ENCODE measurements at places on chromosomes 2 and 18.

GRCh38 chr2:117411983-117412382 lies 402.5 kb upstream of the DDX18 start:
- no peak for DNase-seq

DNA sequence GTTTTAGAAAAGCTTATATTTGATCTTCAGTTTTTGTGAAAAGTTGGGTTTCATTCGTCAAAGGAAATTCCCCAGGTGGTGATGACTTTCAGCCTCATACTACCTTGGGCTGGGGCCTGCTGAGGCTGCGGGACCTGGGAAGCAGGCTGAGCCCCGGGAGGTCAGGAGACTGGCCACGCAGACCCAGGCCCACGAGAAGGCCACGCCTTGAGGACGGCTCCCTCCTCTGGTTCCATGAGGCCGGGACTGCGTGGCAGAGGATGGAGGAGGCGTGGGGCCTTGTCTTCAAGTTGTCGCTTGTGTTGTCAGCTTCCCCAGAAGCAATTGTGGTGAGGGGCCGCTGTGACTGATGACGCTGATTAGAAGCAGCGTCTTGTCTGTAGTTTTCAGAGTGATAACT lies 11.8 kb downstream of the CNDP2 start:
- no peak for DNase-seq

DNA sequence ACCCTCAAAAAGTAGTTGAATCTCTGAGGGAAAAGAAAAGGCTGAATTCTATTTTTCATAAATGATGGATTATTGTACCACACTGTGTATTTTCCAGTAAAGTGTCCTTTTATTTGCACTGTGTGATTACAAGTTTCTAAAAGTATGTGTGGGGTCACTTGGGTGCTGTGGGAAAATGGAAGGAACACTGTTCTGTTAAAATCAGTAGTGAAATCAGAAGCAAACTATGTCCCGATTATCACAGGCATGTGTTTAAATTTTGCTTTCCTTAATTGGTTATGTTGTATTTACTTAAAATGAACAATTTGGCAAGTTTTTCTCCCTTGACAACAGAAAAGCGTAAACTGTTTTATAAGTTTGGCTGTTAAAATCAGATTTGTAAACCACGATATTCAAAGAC lies 353.1 kb downstream of the ARHGAP15 start:
- DNase-seq: no peak

GRCh38 chr2:160751021-160751420 lies 257.4 kb upstream of the RBMS1 start:
- DNase-seq: no peak

DNA sequence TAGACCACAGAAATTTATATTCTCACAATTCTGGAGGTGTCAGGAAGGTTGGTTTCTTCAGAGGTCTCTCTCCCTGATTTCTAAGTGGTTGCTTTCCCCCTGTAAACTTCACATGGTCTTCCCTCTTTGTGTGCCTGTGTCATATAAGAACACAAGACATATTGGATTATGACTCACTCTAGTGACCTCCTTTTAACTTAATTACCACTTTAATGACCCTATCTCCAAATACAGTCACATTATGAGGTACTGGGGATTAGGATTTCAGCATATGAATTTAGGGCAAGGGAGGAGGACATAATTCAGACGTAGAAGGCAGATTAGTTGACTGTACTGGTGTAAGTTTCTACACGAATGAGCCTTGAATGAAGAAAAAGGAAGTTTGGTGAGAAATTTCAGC lies 38.2 kb upstream of the EPHA4 start:
- no peak for DNase-seq

GRCh38 chr2:27079233-27080139 lies 1.1 kb downstream of the EMILIN1 start:
- DNase-seq: peak; percentile 78

DNA sequence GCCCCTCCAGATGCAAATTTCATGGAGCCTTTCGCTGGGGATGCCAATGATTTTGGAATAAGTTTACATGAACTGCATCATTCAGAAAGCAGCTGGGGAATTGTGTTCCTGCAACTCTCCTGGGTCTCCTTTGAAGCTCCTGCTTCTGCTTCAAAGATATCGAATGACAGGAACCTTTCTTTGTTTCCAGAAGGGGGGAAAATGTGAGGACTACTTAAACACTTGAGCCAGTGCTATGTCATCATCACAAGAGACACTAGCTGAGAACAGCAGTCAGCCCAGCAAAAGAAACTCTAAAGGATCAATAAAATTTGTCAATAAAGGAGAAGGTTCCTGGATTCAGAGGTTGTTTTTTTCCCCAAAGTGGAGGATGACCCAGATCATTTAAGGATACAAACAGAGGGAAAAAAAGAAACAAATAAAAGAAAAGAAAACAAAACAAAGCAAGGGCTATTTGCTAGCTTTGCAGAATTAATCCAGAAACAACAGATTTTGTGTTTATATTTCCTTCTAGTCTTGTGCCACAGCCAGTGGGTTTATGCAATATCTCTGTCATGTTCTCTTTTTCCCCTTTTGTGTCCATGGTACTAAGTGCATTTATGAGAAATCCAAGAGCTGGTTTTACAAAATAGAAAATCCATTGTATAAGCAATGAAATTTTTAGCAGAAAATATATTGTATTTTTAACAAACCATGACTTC lies 463.7 kb downstream of the CDH2 start:
- no peak for DNase-seq

- DNase-seq: no peak
Observed at GRCh38 chr2:226183550-226183949, 616.1 kb downstream of the IRS1 start.

DNA sequence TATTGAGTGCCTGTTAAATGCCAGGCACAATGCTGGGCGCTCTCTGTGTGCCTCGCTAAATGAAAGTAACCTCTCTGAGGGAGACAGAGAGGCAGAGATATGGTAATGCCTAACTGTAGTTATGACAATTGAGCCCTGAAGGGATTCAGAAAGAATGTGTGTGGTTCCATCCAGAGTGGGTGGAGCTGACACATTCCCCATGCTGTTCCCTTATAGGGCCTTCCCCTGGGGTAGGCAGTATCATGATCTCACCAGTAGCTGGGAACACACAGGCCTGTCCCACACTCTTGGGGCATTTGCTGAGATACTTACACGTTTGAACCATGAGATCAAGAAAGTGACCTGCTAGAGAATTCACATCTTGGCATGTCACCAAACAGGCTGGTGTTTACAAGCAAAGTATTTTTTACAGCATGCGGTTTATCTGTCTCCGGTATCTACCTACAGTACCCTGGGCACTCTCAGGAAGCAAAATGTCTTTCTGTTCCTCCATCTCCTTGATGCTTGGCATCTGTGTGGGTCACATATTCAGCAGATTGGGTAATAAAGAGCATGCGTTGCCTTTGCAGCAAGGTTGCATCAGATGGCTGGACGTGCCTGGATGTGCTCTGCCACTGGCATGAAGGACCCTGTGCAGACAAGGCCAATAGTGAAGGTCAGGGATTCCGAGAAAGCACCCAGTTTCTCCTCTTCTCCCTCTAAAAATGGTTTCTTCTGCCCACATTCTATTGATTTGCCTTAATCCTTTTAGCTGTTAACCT lies 9.4 kb downstream of the CTIF start:
- DNase-seq: no peak

DNA sequence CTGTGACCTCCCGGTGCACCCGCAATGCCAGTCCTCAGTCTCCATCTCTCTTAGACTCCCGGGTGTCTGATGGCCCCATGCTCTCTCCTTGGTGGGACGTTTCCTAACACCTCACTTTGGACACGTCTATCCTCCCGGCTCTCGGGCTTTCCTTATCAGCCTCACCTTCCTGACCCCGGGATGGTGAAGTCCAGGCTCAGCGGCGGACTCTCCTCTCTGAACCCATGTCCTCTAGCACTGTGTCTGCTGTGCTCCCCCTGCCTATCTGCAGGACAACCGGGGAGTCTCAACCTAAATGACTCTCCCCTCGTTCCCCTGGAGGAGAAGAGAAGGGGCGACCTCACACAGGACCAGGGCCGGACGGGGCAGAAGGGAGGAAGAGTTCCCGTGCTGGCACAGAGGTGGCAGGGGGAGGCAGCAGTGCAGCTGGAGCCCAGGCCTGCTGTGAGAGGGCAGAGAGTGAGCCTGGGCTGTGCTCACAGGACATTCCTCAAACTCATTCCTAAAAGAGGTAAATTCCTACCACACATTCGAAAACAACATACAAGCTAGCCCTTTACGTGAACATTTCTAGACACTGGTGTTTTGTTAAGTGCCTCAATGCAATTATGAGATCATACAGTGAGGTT lies 41.9 kb downstream of the MBP start:
- no peak for DNase-seq

DNA sequence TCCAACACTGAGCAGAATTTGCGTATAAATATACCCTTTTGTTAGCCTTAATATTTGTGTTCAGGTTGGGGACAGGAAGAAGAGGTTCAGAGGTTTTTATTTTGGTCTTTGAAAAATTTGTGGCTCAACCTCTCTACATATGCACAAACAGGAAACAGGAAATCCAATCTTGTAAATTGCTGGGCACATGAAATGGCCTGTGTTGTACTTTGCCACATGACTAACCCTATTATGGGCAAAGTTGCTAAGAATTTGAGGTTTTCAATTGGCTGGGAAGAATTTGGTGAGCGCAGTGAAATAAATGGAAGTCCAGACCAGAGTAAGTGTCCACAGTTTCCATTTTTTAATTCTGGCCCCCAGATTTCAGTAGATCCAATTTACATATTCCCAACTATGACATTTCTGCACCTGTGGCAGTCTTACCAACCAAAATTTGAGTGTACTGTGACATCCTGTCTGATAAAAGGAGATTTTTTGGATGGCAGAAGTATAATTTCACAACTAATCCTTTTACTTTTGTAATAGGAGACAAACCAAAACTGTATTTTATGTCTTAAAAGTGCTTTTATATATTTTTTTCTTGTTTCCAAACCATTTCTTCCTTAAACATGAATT lies 63.6 kb downstream of the COX7A2L start:
- no peak for DNase-seq

DNA sequence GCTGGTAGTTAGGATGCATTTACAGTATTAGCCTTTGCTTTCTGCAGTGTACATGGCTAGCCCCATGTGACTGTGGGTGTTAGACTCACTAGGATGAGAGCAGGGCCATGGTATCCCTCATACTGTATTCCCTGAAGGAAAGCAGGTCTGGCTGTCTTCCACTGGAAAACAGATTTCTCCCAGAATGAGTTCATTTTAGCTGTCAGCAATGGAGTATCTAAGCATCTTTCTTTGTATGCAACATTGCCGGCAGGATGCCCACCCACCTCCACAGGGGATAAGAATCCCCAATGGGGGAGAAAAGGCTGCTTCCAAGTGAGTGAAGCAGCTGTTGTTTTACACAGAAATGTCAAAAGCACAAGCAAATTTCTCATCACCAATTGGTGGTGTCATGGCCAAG lies 142.7 kb upstream of the KLHL14 start:
- no peak for DNase-seq

GRCh38 chr2:180143633-180144337 lies 136.7 kb upstream of the CWC22 start:
- DNase-seq: no peak

DNA sequence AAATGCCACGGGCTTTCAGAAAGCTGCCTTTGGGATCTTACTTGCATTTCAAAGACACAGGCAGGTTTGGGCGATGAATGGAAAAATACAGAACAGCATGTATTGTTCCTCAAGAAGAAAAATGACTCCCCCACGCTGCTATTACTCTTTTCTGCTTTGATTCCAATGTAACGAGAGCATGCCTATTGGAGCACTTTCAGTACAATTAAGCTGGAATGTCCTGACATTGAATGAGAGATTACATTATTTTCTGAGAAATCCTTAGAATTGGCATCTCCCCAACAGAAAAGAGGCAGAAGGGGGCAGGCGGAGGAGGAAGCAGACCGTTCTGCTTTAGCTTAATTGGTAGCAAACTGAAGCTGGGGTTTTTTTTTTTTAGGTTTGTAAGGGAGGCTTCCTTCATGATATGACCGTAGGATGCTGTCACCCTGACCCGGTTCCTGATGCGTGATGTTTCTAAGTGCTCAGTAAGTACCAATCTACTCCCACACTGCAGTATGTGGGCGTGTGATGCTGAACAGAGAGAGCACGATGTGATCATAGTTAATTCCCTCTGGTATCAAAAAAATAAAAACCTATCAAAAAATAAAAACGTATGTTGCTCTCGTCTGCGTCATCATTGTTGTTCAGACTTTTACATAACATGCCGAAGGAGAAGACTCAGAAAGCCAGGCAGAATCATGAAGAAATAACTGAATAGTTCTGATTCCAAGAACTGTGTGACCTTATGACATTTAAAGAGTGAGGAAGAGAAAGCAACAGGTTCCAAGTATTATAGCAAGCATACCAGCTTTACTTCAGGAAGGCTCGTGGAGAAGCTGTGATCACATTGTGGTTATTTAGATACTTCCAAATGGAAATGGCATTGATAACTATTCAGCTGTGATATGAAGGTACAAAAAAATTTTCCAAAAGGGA lies 40.5 kb downstream of the LONRF2 start:
- DNase-seq: no peak

GRCh38 chr2:204008352-204008751 lies 71.8 kb downstream of the ICOS start:
- DNase-seq: no peak

DNA sequence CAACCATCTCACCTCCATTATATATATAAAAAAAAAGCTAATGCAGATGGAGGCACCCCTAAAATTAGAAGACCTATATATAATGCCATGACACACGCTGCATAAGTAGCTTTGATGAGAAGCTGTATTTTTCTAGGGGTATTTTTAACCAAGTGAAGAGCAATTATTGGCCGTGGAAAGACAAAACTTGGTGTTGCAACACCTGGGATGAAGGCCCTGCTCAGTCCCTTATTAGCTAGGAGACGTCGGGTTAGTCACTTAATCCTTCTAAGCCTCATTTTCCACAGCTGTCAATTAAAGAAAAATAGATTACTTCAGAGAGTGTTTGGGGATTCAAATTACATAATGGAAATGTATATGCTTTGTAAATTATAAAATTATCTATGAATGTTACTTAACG lies 63.0 kb downstream of the WDR75 start:
- peak; percentile 34 for DNase-seq

DNA sequence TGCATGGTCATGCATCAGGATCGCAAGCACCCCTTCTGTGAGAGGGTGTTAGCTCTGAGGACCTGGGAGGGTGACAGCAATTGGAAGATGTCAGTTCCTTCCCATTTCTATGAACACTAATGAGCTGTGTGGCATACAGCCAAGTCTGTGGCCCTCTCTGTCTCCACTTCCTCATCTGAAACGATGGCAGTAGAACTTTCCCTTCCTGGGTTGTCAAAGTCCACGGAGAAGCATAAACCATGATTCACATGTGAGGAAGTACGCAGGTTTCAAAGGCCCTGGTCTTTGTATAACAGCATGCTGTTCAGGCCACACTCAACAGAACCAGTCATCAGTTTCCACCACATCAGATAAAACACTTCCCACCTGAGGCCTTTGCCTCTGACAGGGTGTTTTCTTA lies 167.4 kb upstream of the RAB6C start:
- DNase-seq: no peak
